Stimulated activated CD8-positive, alpha-beta memory T cell treated with anti-CD3 and anti-CD28 coated beads, Interleukin-2, amount 100 ng/mL, for 48 hours (primary cell): ENCODE measurements at places on chromosomes 7 and 10.

DNA sequence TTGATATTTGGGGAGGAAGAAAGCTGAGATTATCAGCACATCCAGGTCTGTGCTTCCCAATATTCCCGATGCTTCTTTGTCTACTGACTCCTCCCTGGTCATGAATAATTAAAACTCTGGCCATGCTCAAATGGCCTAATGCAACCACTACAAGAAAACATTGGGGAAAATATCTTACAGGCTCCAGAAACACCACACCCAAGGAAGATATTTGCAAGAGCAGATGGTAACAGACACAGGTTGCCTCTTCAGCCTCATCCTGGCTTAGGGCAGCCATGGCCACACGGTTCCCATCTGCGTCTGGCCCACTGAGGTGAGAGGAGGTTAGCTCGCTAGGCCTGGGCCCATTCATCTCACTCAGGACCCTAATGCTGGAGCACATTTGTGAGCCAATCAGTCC is 108.4 kb upstream of the SDK1 start:
- no peak for DNase-seq

DNA sequence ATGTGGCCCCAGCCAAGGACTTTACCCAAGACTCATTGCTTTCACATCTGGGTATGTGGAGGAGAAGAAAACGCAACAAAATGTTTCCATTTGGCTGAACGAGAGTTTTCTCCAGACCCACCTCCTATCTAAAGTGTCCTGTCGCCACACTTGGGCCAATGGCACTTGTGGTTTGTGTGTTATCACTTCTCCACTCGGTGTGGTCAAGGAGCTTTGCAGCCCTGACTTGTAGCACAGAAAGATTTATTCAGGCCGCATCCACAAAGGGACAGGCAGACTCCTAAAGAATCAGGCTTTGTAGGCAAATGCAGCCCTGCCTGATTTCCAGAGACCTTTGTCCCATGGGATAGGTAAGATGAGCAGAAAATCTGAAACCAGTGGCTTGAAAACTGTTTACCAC is 12.8 kb upstream of the LRRC4 start:
- no peak for DNase-seq

- no peak for DNase-seq
These were observed 79.7 kb downstream of the LRRC17 start for GRCh38 chr7:102992509-102992937.

- no peak for DNase-seq
These were observed 98.5 kb downstream of the NRP1 start for GRCh38 chr10:33235951-33236350.

DNA sequence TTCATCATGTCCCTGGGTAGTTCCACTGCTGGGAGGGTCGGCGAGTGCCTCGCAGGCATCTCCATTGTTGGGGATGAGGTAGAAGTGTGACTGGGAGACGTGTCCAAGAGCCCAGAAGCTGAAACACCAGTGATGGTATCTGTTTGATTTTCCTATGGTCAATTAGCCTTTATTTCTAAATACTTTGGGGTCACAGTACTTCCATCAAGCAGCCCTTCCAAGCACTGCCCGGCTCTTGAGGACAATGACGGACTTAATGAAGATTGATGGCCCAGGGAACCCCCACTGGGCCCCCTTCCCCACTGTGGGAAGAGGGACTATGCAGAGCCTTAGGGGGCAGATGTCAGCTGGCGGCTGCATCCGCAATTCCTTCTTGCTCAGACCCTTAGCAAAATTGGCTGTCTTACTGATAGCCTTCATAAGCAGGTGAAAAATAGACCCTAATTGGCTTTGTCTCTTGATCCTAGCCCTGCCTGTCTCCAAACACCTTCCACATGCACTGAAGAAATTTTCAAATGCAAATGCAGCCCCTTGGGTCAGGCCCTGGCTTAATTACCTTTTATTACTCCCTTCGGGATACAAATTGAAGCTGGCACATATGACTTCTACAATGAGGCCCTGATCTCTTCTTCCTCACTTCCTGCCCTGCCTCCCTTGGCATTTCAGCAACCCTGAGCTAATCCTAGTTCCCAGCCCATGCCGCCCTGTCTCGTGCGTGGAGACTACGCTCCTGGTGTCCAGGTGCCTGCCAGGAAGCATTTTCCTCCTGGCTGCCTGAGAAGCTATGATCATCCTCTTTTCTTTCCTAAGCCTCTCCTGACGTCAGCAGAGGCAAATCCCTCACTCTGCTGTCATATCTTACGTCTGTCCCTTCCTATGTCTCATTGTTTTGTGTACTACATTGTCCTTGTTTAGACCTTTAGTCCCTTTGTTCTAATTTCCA is 124.5 kb upstream of the GDF10 start:
- DNase-seq, result no peak

DNA sequence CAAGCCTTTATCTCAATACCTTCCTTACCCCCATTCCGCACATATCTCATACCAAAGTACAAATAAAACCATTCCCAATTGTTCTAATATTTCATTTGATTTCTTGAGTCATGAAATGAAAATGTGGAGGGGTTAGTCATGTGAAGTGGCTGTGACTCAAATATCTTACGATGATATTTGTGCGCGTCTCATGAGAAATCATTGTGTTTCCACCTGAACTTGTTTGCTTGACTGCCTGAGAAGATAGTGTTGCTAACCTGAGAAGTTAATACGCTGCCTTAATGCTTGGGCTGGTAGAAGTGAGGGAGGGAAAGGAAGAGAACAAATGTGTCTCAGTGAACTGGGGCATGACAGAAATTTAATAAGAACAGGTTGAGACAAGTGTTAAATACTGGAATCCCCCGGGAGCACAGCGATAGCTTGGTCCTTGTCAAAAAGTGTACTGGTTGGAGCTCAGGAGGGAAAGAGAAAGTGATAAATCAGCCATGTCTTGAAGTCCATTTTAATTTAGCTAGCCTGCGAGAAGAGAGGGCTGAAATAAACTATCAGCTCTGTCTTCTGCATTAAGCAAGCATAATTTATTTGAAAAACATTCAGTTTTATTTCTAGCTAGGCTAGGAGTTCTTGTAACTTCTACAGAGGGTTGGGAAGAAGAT is 7.2 kb upstream of the EPHA1 start:
- DNase-seq, result no peak

DNA sequence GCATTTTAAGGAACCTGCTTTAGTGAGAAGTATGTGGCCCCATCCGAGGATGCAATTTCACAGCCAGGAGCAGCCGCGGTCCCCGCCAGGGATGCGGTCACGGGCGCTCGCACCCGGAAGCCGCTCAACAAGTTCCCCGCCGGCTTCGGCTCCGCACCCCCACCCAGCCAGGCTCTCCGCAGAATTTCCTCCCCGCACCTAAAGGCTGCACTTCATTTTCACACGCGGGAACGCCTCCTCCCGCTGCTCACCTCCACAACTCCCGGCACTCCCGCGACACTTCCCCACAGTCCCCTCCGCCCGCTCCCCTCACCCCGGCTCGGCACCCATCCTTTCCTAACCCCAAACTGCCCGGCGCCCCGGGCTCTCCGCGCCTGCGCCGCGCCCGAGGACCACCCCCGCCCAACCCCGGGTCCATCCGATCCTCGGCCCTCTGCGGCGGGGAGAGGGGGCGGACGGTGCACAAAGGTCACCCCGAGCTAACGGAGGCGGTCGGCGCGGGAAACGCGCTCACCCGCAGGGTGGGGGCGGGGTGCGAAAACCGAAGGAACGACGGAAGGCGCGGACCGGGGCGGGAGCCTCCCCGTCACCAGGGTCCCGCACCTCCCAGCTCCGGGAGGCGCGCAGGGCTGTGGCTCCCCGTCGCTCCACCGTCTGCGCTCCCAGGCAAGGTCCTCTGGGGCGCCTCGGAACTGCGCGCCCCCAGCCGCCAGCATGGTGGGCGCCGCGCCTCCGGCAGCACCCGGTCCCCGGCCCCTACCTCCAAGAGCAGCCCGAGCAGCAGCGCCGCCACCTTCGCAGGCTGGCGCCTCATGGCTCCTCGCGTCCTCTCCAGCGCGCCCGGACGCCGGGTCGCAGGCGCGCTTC is 558 bp downstream of the VOPP1 start:
- peak; percentile 53 for DNase-seq
